ENCODE measurements at places on chromosomes 5 and 9. TPM values are rescaled to one million over a fixed set of nuclear protein-coding genes. Genes with fewer than 3 reads are reported as not detected.

The GPX8 gene
- total RNA-seq, result 2.7 TPM

The EPB41L4A gene
- total RNA-seq, result 15.0 TPM

The FOXD4 gene
- total RNA-seq, result 0.74 TPM

The NEUROG1 gene
- total RNA-seq, result 0.49 TPM

The DAB2IP gene
- total RNA-seq, result 16.5 TPM

The RNF20 gene
- 28.8 TPM for total RNA-seq

All from temporal lobe (tissue), 4 donors.